ENCODE measurements at places on chromosomes 12 and 14.

- no peak for DNase-seq
Observed at GRCh38 chr14:74941676-74942097, 13.7 kb downstream of the PGF start.

DNA sequence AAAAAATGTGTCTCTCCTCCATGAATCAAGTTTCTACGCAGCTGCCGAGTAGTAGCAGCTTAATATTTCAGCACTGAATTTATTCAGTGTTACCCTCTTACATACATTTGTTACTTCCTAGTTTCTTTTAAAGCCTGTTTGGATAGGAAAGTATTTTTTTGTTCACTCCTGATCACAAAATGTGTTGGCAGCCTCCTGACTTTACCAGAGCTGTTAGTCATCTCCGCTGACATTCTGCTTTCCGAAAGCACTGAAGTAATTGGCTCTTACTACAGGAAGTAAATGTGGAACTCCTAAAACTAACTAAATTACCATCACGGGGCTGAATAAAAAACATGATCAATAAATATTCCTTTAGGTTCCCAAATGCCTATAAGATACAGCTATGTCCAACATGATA, 225.5 kb downstream of the EPS8 start:
- no peak for DNase-seq

GRCh38 chr14:103699901-103700752, 15.1 kb downstream of the XRCC3 start:
- DNase-seq, result no peak

DNA sequence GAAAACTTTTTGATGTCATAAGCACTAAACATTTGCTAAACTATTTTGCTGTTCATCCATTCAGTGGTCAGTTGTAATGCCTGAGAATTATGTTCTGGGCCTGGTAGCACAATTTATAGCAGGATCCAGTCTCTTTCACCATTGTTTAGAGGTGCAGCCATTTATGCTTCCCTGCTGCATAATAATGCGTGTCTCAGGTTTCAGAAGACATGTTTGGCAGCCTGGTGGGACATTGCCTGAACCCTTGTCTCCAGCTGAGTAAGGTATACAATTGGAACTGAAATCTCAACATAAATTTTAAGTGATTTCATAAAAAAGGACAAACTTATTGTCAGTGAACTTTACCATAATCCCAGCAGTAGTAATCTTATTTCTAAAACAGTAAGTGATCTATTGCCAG, 94.8 kb downstream of the POLR3B start:
- no peak for DNase-seq

DNA sequence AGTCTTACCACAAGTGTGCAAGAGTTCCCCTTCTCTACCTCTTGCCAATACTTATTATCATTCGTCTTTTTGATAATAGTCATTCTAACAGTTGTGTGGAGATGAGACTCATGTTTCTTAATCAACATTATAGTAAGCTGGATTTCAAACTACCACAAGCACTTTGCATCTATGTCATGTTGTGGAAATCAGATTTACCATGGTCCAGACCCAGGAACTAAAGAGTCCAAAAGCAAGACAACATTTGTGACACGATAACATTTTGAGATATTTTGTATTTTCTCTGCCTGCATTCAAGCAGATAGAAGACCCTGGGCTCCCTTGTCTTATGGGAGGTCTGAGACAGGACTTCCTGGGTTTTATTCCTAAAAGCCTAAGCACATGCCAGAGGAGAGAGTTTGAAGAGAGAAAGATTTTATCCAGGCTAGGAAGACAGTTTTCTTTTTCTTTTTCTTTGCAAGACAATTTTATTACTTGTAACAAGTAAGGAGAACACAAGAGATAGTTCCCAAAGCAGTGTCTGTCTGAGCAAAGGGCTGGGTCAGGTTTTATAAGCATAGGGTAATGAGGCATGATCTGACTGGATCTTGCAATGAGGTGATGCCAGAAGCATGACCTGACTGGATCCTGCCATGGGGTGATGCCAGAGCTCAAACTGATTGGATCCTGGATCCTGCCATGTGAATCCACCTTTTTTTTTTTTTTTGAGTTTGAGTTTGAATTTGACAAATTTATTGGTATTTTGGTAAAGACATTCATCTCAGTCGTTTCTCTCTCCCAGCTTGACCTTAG, 180.5 kb upstream of the HMGA2 start:
- DNase-seq, result no peak

DNA sequence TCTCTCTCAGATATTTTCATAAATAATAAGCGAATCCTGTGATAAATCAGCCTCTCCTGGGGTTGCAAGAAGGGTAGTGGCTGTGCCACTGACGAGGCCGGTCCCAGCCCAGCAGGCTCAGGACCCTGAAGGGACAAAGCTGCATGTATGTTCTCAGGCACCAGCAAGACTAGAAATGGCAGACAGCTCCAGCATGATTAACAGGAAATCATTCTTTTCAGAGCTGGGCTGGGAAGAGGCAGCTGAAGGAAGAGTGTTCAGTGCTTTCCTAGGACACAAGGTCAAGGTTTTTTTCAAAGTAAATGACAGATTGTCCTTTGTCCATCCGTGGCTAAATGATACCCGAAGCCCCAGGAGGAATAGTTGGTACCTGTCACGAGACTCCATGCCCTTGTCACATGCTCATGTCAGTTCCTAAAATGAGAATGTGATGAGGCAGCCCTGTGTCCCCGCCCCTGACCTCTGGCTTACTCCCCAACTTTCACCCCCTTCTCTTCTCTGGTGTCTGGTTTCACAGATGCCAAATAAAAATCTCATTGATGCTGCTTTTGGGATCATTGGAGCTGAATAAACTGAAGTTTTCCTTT, 65.1 kb downstream of the PPP1R36 start:
- no peak for DNase-seq

GRCh38 chr14:92670643-92671366, 77.6 kb downstream of the LGMN start:
- DNase-seq, result no peak

- no peak for DNase-seq
Observed at GRCh38 chr12:121992059-121992879, 29.4 kb upstream of the BCL7A start.

DNA sequence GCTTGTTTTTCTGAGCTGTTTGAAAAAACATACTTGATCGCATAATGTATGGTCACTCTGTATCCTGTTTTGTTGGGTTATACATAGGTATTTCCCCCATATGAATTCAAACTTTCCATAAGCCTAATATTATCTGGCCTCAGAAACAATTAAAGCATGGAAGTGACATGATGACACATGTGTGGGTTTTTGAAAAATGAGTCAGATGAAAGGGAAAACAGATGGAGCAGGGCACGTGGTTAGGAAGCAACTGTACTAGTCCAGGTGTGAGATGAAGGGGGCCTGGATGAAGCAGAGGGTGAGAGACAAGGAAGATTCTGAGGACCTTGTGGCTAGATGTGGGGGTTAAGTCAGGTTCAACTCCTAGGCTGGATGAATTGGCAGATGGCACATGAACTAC, 92.7 kb upstream of the DNM1L start:
- no peak for DNase-seq

DNA sequence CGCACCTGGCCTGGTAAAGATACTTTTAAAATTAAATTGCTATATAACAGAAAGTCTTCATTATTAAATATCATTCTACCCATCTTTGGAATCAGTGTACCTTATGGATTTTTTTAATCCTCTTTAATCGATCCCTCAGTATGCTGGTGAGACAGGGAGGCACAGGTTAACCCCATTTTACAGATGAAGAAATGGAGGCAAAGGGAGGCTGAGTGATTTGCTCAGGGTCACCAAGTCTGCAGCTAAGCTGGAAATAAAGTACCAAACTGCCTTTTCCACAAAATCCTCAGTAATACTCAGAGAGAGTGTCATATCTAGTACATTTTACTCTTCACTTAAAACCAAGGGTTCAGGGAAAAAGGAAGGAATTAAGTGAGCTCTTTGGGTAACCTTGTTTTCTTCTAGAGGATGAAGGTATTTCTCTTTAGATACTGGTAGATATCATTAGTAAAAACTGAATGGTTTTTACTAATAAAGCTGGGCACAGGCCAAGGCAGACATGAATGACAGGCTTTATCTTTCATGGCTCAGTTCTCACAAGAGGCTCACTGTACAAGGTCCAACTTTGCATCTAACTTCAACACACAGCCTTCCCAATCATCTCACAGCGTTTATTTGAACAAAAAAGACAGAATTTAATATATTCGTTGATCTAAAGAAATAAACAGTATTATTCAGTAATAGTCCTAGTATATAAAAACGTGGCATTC, 35.3 kb upstream of the TTC7B start:
- DNase-seq, result no peak

- no peak for DNase-seq
Observed at GRCh38 chr14:88034076-88034475, 29.1 kb downstream of the GPR65 start.

DNA sequence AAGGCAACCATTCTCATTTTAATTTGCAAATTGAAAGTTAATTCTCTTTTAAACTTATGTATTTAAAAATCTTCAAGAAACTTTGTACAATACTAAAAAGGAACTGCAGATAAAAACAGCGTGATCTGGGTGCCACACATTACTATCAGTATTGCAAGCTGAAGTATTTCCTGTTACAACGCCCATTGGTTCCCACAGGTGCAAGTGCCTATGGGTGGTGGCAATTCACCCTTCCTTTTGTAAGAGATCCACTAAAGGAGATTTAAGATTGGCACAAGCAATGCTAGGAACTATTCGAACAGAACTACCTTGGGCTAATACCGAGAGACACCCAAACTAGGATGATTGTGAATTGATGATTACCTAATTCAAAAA, 13.2 kb downstream of the TAOK3 start:
- DNase-seq, result no peak

- DNase-seq, result no peak
Observed at GRCh38 chr14:30648471-30648870, 26.4 kb downstream of the SCFD1 start.

DNA sequence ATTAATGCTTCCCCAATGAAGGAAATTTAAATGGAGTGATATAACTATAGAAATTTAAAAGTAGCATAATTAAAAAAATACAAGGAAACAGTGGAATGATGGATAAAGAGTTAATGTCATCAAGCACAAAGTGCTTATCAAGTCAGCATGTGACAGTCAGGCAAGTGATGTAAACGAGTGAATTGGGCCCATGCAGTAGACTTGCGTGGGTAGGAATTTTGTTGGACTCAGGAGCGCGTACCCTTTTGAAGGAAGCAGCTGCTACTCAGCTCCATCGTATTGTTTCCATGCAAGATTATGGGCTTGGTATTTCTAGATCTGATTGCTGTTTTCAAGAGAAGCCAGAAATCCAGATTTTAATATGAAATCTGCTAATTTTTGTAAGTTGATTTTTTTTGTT, 4.4 kb upstream of the DYRK4 start:
- no peak for DNase-seq

DNA sequence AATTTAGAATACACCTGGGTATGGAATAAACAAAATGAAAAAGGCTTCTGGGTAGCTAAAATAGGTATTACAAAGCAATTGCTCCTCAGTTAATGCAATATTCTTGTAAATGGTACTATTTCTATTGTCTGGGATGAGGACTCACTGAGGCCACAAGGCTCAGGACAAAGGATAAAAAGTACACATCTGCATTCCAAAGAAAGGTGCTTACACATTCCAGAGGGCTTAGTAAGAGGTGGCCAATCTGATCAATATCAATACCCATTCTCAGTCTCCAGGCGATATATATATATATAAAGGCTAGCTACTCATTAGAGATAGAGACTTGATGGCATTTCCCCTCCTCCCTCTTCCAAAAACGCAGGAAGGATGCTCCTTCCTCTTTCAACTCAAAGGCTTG, 43.8 kb downstream of the ATXN7L3B start:
- DNase-seq, result no peak

DNA sequence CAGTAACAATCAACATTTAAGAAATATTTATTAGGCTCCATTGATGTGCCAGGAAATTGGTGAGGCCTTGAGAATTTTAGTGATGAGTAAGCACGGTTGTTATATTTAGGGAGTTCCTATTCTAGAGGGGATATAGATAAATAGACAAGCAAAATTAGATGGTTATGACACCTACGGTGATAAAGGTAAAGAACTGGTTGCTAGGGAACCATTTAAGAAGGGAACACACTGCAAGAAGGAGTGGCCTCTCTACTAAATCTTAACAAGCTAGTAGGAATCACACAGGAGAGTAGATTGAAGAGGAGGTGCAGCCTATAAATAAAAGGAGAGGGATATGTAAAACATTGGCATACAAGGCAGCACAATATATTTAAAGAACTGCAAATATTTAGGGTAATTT, 155.2 kb downstream of the LRIG3 start:
- DNase-seq, result no peak

DNA sequence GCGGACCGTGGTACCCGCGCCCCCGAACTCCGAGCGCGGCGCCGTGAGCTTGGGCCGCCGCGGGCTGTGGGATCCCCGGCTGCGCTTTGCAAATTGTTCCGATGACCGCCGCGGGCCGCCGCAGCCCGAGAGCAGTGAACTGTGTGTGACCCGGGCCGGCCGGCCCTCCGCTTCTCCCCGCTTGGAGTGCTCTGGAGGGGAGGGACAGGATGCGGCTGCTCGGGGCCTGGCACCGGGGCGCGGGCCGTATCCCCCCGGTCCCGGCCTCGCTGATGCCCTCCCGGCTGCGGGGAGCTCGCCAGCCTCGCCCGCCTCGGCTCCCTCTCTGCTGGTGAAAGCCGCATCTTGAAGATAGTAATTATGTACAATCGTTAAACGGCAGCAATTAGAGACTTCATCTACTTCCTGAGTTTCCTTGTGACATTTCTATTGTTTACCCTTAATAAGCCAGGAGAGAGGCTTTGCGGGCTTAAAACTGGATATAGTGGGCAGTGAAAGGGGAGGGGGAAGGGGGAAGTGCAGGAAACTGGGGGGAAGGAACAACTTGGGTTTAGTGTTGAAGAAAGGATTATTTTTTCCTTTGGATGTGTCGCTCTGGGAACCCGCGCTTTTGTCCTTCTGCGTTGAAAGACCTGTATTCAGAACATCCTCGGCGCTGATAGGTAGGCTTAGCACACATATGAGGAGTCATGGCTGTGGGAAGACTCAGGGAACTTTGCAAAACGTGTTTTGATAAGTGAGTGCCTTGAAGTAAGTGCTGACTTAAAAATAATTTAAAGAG, 1.2 kb downstream of the PELI2 start:
- no peak for DNase-seq

GRCh38 chr12:11758087-11758486, 108.6 kb downstream of the ETV6 start:
- no peak for DNase-seq

GRCh38 chr12:111685322-111685810, 390 bp downstream of the BRAP start:
- no peak for DNase-seq

- no peak for DNase-seq
Observed at GRCh38 chr12:95343461-95344230, 126.0 kb downstream of the VEZT start.

GRCh38 chr12:32467959-32468863, 68.9 kb downstream of the FGD4 start:
- no peak for DNase-seq

GRCh38 chr12:45130881-45131281, 80.0 kb upstream of the DBX2 start:
- DNase-seq, result no peak

- DNase-seq, result no peak
Observed at GRCh38 chr14:40232302-40232701, 800.1 kb upstream of the FBXO33 start.
